ENCODE measurements at places on chromosomes 5 and 9.

DNA sequence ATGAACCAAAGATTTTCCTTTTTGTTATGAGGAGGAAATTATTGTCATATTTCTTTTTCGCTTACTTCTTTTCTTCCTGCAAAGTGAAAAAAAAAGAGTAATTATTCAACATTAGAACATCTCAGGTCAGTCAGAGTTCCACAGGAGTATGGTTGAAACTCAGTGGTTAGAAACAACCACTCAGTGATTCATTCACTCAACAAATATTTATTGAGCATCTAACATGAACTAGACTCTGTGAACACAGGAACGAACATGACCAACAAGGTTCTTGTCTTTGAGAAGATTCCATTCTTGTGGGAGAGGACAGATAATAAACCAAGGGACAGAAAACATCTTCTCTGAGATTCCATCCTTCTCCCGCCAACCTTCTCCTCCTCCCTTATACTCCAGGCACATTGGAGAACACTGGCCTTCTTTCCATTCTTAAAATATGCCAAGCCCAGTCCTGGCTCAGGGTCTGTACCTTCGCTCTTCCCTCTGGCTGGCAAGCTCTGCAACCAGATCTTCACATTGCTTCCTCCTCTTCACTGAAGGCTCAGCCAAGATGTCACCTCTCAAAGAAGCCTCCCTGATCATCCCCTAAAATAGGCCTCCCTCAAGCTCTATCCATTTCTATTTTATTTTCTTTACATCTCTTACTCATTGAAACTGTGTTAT lies 6.8 kb upstream of the GRAMD2B start:
- no peak for DNase-seq

DNA sequence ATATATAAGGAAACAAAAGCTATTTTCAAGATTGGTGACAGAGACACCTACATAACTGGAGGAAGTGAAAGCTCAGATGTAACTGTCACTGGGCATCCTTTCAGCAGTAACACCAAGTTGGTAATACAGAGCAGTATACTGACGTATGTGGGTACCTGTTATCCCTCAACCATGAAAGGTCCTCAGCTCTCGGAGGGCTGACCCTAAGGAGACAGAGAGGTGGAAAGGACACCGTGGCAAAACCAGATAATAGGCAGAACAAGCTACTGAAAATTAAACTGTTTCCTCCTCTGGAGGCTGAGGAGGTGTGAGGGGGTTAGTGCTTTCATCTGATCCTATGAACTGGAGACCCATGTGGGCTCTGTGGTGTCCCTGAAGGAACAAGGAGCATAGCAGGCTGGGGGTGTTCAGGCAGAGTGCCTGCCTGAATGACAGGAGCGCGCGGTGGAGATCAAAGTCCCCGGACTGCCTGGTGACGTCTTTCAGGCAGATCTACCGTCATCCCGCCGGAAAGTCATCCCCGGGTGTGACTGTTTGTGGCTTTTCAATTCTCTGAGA lies 130.2 kb upstream of the FSTL4 start:
- DNase-seq: no peak

GRCh38 chr9:21615446-21615845 lies 133.3 kb upstream of the IFNE start:
- no peak for DNase-seq

DNA sequence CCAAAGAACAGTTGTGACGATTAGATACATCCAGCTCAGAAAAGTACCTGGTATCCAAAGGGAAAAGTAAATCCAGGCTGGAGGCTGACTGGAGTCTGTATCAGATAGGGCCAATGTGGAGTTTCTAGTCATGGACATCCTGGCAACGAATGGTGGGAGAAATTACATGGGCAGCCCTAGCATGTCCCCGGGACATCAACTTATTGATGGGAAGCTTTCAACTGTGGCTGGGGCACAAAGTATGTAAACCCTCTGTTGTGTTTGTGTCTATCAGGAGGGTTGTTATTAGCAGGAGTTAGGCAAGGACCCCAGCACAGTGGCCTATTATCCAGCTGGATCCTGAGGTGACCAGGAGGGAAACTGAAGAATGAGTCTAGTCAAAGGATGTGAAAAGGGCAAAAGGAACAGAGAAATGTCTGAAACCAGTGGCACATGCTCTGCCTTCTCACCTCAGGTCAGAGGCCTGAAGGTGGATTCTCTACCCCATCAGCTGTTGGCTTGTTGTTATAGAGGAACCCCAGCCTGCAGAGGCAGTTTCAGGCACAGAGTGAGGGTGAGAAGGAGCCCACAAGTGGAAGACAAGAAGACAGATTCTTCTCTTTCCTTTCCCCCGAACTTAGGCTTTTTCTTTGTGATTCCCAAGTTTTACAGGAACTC lies 19.9 kb downstream of the IFNW1 start:
- no peak for DNase-seq

GRCh38 chr5:179930788-179931473 lies 23.2 kb upstream of the TBC1D9B start:
- DNase-seq: no peak

GRCh38 chr5:68548959-68549676 lies 333.6 kb downstream of the PIK3R1 start:
- no peak for DNase-seq

DNA sequence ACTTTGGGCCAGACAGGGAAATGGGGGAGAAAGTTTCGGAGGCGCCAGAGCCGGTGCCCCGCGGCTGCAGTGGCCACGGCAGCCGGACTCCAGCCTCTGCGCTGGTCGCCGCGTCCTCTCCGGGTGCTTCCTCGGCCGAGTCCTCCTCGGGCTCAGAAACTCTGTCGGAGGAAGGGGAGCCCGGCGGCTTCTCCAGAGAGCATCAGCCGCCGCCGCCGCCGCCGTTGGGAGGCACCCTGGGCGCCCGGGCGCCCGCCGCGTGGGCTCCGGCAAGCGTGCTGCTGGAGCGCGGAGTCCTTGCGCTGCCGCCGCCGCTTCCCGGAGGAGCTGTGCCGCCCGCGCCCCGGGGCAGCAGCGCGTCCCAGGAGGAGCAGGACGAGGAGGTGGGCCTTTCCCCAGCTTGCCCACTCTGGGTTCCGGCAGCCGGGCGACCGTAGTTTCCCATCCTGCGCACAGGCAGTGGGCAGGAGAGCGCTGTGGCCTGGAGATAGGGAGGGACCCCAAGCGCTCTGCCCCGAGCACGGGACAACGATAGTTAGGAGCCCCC lies 516 bp downstream of the MAST4 start:
- no peak for DNase-seq

DNA sequence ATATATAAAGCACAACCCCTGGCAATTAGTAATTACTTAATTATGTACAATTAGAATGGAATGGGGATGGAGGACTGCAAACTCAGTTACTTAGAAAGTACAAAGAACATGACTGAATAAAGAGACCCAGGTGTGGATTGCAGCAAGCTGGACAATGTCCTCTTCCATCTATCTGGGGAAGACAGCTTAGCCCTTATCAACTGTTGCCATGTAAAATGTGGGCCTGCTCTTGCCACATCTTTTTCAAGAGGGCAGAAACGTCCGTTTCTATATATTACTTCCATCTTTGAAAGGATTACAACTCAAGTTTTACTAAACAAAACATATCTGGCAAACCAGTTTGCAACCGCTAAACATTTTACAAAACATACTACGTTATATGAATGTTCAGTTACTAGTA lies 26.2 kb downstream of the GOLPH3 start:
- DNase-seq: no peak

GRCh38 chr5:67361932-67362729 lies 165.5 kb upstream of the CD180 start:
- no peak for DNase-seq

- DNase-seq: no peak
Observed at GRCh38 chr5:128455841-128456361, 82.1 kb downstream of the FBN2 start.

GRCh38 chr5:1668141-1668721 lies 131.4 kb downstream of the MRPL36 start:
- DNase-seq: no peak

DNA sequence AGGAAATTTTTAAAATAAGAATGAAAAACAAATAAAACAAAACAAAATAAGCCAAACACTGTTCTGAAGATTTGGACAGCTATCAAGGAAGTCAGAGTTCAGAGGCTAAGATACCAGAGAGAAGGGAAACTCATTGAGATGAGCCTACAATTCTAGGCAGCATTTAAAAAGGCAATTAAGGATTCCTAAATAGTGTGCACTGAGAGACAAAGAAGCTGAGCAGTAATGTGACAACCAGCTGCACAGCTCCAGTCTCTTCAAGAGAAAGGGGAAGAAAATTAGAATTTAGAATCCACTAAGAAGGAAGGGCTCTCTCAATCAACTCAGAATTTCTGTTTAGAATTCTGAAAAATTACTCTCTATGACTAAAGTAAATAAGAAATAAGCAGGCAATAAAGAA lies 246.7 kb upstream of the COX7C start:
- DNase-seq: no peak

Data from NCI-H1048 (cell line).